CD4-positive, alpha-beta T cell treated with Interleukin-4 for 4 hours (primary cell): ENCODE measurements at places on chromosomes 13 and 19.

DNA sequence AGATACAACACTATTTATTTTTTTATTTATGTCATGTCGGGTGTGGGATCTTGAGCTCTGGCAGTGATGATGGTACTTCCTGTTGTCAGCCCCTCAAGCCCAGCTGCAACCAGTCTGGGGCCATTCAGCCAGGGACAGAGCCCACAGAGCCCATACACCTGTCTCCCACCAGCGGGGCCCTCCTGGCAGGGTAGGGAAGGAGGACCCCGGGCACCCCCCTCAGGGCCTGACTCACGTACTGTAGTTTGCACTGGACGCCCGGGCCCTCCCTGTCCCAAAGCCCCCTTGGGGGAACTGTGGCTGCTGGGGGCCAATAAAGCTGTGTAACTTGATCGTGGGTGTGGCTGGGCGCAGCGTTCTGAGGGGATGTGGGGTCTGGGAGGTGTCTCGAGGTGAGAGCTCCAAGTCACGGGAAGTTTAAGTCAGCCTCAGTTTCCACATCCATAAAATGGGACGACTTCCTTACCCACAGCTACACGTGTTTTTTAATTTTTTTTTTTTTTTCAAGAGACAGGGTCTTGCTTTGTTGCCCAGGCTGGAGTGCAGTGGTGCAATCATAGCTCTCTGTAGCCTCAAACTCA is 9.5 kb downstream of the ATG4D start:
- DNase-seq = no peak

DNA sequence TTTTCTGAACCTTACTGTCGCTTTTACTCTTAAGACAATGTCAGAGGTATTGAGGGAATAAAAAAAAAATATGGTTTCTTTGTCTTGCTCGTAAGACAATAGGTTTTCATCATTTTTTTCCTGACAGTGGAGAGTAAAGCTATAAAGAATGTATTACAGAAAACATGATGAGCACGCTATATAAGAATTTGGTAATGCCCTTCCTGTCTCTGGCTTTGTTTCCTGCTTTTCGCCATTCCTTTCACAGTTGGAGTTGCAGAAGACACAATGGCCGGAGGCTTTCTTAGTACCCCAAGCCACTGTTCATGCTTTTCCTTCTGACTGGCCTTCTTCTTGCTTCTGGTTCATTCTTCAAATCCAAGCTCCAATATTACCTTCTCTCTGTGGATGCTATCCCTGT is 101.0 kb upstream of the DACH1 start:
- DNase-seq = no peak

DNA sequence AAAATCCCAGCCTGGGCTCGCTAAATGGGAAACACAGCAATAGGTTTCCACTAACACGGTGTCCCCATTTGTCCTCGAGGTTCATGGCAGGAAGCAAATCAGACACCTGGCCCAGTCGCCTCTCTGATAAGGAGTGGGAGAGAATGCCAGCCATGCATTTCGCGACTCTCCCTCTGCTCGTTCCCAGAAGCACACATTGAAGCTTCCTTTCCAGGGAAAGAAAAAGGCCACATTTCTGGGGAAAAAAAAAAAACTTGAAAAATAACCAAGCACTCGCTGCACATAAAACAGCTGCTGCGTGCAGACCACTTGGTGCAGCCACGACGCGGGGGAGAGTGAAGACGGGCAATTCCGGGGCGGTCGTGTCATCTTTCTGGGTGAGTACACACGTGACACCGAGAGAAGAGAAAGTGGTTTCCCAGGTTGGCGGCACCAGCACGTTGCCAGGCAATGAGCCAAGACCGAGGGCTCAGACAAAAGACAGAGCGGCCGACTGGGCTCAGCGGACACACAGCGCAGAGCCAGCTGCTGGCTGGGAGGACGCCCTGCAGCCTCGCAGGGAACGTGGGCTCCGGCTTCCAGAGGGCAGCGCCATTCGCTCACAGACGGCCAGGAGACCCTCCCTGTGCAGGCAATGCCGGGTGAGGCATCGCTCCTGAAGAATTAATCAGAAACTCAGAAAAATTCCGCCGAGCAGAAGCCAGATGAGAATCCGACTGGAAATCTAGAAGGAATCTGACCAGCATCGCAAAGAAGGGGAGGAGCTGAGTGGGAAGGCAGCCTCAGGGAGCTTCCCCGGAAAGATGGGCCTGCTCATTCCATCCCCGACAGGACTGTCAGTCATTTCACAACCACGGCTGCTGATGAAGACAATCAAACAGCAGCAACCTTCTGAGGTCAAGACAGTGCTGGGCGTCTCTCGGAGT is 83.2 kb upstream of the IRS2 start:
- no peak for DNase-seq

DNA sequence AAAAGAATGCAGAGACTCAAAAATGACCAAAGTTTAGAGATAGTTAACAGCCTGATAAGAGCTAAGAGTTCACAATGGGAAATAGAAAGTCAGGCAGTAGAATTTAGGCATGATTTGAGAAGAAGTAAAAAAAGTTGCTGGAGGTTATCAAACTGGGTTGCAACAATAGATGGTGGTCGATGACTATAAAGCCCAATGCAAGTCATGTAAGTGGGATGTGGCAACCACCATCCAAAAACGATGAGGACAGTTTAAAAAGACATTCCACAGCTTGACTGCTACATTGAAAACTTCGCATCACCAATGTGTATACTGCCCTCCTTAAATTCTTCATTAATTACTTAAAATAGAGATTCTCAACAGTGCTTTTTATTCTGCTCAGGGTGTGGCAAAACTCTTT is 19.7 kb downstream of the ELF1 start:
- DNase-seq = no peak

- DNase-seq = no peak
Measured at GRCh38 chr13:45696610-45697226, 5.4 kb upstream of the CBY2 start.

DNA sequence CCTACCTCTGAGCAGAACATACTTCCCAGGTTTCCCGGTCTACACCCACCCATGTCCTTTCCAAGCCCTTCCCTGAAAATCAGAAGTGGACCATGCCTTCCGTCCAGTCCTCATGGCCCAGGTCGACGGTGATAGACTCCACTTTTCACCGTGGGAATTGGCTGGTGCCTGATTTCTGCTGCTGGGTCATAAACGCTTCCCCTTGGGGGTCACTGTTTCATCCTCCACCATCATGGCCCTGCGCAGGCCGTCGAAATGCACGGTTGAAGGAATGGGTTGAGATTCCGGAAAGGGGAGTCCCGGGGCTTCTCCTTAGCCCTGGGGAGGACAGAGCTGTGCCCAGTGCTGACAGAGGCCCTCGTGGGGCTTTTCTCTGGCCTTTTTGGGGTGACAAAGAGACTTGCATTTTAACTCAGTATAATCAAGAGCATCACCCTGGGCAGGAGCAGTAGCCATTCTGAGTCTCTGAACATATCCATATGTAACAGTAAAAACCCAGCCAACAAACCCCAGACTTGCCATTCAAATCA is 75.5 kb downstream of the SOX1 start:
- DNase-seq = no peak

DNA sequence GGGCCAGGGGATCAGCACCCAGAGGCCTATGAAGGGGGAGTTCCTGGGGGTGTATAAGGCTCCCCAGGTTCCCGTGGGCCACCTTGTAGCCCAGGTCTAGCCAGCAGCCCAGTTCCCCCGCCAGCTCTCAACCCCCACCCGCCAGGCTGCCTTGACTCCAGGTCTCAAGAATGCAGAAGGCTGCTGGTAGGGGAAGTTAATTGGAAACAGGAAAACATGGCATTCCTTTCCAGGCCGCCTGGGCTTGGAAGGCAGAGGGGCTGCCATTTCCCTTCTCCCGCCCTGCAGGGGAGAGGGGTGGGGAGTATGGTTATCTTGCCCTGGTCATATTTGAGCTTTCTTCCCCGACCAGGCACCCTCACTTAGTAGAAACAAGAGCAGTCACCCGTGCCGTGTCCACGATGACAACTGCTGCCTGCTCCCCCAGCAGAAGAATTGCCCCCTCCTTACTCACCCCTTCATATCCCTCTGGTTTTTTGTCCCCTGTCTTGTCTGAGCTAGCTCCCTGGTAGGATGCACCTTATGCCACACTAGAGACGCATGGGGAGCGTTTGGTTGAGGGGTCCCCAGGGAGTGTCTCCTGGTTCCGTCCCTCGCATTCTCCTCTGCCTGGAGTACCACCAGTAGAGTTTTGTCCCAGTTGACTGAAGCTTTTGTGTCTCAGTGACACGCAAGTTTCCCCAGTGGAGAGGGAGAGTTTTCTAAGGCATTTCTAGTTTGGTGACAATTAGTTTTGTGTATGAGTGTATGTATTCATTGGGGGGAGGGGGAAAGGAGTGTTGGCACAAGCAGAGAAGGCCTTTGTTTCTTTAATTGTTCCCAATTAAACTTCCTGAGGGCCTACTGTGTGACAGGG is 4.5 kb downstream of the BICRA start:
- no peak for DNase-seq

DNA sequence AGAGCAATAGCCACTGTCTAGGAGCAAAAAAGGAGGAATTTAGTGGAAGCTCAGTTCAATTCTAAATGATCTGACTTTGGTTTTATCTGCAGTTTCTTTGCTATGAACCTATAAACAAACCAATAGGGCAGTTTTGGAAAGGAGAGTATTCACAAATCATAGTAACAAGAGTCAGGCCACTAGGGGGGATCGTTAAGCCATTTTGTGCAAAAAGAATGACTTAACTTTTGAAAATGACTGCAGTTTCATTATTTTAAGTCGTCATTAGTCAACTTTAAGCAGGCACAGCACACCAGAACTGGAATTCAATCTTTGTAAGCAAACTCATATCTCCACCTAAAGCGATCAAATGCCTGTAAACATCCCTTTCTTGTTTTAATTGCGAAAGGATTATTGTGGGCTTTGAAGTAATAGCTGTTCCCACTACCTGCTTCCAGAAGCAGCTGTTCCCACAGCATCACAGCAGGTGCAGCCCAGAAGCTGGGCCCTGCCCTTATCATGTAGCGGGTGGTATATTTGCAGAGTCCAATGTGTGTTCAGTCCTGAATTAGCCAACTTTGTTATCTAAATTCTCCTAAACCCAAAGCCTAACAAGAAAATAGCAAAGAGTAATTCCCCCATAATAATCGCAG is 51.5 kb downstream of the SOX21 start:
- no peak for DNase-seq

- no peak for DNase-seq
Measured at GRCh38 chr13:78306519-78307206, 296.7 kb downstream of the POU4F1 start.

DNA sequence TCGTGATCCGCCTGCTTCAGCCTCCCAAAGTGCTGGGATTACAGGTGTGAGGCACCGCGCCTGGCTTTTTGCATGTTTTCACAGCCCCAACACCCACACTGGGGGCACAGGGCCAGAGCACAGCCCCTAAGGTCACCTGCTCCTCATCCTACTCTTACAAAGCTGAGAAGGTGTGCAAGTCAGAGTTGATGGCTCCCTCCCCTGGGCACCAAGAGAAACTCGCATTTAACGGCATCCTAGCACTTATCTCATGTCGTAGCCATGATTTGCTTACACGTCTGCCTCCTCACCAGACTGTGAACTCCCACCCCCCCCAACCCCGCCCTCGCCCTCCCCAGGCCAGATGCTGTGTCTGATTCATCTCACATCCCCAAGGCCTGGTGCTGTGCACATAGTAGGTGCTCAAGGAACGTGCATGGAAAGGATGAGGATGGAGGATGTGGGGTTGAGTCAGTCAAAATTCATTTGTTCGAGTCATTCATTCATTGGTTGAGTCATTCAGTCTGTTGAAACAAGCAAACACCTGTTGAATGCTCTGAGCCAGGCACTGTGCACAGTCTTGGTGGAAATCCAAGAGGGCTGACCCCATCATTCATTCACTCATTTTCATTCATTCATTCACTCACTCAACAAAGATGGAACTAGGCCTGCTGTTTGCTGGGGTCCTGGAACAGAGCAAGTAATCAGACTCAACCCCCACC is 11.3 kb downstream of the SHANK1 start:
- no peak for DNase-seq
